Kidney (tissue), 22 donors: ENCODE measurements at places on chromosomes 13 and 19.
A peak's percentile ranks its signal among the peaks of the same experiment; 100 is the strongest.

DNA sequence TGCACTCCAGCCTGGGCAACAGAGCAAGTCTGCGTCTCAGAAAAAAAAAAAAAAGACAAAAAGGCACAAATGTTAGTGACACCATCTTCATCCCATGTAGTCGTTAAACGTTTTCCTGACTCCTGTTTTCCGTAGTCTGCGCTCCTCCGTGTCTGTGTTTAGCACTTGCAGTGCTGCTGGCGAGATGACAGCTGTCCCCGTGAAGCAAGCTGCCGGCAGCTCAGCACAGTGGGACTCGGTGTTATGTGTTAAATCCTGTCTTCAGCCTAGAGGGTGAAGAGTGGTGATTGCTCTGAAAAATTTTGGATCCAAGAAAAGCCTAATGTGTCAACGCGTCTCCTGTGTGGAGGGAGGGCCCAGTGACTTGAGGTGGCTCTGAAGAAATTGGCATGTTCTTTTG, 18.4 kb downstream of the UBXN6 start:
- no peak for DNase-seq

- DNase-seq = peak; percentile 31
Measured at GRCh38 chr19:18340990-18341868, 831 bp downstream of the PGPEP1 start.

DNA sequence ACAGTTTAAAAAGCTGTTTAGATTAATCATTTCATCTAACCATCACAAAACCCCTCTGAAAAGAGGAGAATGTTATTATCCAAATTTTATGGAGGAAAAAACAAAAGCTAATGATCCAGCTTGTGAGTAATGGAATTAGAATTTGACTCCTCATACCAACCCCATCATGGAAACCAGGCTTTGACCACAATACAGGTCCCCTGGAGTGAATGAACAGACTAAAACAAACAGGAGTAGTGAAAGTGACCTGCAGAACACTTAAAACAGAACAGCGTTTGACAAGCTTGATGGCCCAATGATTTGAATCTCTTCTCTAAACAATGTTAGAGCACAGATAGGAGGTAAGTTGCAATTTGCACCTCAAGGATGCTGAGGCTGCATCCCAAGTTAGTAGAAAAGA, 230.0 kb downstream of the DCT start:
- no peak for DNase-seq

DNA sequence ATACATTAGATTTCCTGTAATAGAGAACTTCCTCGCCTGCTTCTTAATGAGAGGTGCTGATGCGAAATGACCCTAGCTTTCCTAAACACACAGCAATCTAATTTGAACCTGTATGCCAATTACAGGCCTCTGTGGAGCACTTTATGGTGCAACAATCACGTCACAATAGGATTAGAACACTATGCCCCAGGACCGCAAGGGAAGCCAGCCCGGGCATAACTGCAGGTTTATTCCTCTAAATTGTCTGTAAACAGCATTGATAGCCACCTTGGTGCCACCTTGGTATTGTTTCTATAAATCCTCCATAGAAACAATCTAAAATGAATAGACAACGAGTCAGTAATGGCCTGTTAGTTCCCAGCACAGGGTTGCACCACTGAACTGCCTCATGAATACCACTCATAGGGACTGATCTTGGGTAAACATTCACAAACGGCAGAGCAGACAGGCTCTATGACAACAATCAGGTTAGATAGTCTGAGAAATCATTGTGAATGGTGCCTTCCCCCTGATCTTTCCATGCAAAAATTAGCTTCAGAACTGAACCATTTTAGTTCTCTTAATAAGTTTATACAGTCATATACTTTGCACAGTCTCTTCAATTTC, 182.5 kb upstream of the OBI1 start:
- DNase-seq = no peak

DNA sequence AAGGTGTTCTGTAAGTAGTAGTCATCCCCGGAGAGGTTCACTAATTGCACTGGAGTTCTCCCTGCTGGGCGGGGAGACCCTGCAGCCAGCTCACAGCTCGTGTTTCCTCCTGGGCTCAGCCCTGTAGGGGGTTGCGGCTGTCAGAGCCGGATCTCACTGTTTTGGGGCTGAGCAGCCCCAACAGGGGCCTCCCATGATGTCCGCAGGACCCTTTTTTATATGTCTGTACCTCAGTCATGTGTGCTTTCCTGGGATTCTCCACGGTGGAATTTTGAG, 130.2 kb upstream of the MCF2L start:
- no peak for DNase-seq

DNA sequence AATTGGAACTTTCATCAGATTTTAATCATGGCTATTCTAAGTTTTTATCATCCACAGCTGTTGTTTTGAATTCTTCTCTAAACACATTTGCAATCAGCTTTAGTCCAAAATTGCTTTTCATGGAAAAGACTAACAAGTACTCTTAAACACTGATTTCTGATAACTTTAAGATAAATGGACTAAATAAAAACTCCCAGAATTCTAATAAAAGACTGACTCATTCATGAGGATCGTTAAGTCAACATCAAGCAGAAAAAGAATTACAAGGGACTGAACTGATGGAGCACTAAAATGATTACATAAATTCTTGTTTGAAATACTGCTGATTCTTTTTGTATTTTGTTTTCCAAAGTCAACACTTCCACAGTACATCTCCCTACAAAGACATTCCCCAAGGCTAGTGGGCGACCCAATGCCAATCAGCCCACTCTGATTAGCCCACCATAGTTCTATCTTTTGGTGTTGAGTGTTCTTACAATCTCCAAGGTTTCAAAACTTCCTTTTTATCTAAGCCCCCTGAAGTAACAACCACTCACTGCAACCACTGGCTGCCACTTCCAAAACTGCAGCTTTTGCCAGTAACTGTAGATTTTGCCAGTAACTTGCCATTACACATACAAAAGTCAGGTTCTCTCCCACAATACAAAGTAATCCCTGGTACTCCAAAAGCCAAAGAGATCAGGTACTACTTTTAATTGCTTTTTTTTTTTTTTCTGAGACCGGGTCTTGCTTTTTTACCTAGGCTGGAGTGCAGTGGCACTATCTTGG, 14.0 kb upstream of the NAA16 start:
- DNase-seq = no peak

GRCh38 chr19:53882391-53883050, 524 bp downstream of the PRKCG start:
- no peak for DNase-seq

DNA sequence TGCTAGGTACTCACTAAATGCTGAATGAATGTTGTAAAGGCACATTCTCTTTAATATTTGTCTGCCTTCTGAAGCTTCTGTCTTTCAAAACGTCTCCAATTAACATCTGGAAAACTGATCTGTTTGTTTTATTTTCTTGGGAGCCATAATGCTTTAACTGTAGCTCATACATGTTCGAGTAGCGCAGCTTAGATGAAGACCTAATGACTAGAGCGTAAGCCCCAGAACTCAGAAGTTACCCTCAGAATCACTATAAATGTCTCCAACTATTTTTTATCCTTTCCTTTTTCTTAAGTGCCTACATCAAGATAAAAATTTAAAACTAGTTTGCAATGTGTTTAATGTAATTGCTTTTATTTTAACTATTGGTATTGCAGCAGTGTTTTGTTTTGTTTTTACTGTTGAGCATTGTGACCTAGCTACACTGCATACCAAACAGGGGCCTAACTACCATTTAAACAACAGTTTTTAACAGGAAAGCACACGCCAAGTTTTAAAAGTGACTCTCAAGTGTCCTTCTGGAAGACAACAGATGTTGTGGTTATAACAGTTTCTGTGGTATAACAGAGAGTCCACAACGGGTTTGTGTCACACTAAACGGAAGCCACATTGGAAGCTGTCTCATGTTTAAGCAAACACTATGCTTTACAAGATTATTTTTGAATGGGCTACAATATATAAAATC, 42.0 kb downstream of the MRPL57 start:
- DNase-seq = no peak

- DNase-seq = no peak
Measured at GRCh38 chr19:38538793-38539528, 78.8 kb downstream of the MAP4K1 start.

DNA sequence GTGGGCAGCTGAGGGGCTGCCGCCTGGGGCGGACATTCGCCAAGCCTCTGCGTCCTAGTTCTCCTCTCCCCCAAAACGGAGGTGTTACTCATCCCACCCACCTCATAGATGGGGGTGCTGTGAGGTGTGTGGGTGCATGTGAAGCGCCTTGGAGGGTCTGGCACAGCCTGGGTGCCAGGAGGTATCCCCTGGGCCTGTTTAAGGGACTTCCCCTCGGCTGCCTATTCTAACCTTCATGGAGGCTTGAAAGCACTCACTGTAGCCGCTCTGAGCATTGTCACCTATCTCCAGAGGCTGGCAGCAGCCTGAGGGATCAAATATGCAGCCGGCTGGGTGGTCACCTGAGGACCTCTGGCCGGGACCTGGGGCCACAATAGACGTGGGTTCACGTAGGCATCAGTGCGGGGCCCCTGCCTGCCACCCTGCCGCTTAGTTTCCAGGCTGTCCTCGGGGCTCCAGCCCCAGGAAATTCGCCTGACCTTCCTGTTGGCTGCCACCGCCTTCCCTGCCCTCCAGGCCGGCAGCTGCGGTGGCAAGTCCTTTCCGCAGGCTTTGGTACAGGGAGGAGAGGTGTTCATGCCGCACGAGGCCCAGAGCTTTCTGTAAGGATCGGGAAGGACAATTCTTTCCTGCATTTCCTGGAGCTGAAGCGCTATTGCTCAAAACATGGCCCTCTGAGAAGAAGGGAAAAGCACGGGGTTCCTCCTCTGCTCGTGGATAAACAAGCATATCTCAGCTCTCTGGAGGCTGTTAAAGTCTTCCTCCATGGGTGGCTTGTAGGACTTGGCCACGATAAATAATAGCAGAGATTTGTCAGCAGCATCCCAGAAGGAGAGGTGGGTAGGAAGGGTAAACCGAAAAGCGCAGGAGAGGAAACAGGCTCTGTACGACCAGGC, 4.6 kb downstream of the COL4A2 start:
- DNase-seq = no peak
